ENCODE measurements at places on chromosomes 6 and 20.

GRCh38 chr20:19765266-19765665 lies 7.2 kb downstream of the RIN2 start:
- DNase-seq: no peak

DNA sequence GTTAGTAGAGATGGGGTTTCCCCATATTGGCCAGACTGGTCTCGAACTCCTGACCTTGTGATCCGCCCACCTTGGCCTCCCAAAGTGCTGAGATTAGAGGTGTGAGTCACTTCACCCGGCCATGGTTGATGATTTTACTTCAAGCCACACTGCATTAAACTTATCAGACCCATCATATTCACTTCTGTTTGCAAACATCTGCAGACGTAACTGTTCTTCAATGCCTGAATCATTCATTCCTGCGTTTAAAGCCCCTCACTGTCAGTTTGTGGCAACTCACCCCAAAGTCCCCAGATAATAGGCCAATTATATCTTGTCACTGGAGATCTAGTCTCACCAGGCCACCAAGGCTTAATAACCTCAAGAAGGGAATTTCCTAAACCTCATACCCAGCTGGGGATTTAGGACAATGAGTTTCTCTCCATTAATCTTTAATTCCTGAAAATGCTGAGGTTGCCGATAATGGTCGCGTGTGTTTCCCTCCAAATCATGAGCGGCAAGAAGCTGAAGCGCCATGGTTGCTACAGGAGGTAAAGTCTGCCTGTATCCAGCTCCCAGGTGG lies 229.6 kb downstream of the LY86 start:
- DNase-seq: no peak

- DNase-seq: no peak
Observed at GRCh38 chr6:142952614-142953013, 7.6 kb upstream of the HIVEP2 start.

DNA sequence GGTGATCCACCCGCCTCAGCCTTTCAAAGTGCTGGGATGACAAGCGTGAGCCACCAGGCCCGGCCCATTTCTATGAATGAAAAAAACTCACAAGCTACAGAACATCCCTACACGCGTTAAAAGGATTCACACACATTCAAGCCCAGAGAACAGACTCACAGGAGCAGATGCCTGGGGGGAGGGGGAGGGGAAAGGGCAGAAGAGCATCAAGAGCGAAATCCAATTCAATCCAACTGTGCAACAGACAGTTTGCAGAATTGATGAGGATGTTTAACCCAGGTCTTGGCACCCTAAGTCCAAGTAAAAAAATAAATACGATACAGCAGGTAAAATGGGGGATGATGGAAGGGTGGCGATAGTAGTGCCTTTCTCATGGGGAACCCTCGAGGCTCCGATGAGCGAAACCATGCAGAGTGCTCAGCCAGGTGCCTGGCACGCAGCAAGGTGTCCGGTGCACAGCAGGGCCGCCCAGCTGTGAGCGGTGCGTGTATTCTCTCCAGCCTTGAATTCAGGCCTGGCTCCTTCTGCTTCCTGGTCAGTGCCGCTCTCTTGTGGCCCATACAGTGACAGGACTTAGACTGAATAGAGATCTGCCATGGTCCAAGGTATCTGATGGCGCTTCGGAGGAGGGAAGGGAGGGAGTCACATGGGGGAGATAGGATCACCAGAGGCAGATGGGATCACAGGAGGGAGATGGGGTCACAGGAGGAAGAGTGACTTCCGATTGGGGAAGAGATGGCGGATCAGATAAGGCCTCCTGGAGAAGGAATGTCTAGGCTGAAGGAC lies 35.4 kb upstream of the ANGPT4 start:
- DNase-seq: no peak

GRCh38 chr6:43801495-43802181 lies 31.6 kb downstream of the VEGFA start:
- no peak for DNase-seq

DNA sequence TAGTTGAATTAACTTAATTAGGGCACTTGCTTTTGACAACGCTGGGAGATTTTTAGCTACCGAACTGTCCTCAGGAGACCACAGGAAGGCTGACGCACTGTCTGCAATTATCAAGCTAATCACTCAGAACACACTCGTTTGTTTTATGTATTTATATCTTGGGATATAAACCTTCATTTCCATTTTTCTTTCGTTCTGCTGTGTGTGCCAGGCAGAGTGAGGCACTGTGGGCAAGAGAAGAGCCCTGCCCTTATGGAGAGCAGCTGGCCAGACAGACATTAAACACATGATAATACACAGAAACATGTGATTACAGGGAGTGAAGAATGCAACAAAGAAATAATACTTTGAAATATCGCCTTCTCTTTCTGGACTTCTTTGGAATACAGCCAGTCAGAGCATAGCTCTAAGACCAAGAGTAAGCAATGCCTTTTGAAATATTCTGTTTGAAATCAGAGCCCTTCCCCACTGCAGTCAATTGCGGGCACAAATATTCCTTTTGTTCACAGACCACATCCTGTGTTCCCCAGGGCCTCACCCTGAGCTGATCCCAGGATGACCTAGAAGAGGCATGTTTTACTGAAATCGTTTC lies 96.8 kb downstream of the ANKRD60 start:
- no peak for DNase-seq

DNA sequence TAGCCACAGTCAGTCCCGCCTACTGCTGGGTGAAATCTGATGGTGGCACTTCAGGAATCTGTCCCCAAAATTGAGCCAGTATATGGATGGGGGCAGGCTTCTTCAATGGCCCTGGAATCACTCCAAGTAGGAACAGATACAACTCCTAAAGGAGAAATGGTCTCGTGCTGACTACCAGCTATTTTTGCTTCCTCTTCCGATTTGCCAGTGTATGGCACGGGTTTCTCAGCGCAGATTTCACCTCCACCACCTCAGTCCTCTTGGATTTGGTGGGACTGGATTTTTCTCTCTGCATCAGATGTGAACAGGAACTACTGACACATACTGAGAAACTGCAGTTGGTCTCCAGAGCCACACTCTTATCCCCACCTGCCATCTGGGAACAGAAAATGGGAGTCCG lies 27.2 kb downstream of the PNPLA1 start:
- no peak for DNase-seq

DNA sequence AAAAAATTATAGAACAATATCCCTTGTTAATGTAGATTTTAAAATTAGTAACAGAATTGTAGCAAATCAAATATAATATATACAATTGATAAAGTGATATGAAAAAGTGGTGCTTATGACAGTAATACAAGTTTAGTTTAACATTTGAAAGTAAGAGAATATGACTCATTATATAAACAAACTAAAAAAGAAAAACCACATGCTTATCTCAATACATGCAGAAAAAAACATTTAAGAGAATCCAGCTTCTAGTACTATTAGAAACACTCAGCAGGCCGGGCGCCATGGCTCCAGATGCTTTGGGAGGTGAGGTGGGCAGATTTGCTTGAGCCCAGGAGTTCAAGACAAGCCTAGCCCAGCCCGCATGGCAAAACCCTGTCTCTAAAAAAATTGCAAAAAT lies 60.7 kb upstream of the LAMA2 start:
- DNase-seq: no peak

Data from AML-193 (cell line).